ENCODE measurements at places on chromosomes 4 and X.

- no peak for DNase-seq
These were observed 146.7 kb upstream of the VEGFC start for GRCh38 chr4:176939445-176939844.

DNA sequence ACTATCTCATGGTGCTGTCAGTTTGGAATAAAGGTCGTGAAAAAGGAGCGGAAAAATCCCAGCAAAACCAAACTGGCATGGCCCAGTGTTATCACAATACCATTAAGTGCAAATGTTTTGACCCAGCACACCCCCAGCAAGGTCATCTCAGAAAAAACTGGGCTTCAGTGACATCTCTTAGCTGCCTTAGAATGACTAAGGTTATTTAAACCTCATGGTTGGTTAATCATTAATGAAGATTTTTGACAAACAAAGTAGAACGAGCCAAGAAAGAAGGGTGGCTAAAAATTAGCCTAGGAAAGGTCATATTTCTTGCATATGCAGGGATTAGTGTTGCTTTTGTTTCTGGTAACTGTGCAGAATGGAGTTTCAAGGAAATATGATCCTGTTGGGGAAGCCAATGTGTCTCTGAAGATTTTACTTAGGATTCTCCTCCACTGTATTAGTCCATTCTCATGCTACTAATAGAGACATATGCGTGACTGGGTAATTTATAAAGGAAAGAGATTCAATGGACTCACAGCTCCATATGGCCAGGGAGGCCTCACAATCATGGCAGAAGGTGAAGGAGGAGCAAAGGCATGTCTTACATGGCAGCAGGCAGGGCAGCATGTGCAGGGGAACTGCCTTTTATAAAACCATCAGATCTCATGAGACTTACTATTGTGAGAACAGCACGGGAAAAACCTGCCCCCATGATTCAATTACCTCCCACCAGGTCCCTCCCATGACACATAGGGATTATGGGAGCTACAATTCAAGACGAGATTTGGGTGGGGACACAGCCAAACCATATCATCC is 83.5 kb downstream of the CHRNA9 start:
- DNase-seq, result no peak

GRCh38 chr4:136283977-136284376 is 1248.3 kb downstream of the PCDH18 start:
- no peak for DNase-seq

- DNase-seq, result no peak
These were observed 138.9 kb downstream of the LARP7 start for GRCh38 chr4:112775801-112776200.

GRCh38 chrX:130497531-130497930 is 95.7 kb downstream of the RBMX2 start:
- no peak for DNase-seq

- no peak for DNase-seq
These were observed 1.0 kb downstream of the GAB3 start for GRCh38 chrX:154749856-154750255.

GRCh38 chr4:85474356-85474755 is 594 bp upstream of the ARHGAP24 start:
- DNase-seq, result no peak

DNA sequence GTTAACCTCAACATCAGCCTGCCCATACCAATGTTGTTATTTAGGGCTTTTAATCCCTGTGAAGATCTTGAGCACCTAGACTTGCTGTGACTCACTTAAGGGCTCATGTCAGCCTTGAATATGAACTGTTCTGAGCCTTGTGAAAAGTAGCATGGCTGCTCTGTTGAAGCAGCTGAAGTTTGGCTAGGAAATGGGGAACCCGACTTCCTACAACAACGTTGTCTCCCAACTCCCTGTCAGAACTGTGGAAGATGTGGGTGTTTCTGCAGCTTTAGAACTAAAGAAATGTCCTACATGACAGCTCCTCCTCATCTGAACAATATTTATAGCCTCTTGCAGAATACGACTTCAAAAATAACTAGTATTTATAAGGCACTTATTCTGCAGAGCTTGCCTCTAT is 27.5 kb downstream of the STOX2 start:
- DNase-seq, result no peak

DNA sequence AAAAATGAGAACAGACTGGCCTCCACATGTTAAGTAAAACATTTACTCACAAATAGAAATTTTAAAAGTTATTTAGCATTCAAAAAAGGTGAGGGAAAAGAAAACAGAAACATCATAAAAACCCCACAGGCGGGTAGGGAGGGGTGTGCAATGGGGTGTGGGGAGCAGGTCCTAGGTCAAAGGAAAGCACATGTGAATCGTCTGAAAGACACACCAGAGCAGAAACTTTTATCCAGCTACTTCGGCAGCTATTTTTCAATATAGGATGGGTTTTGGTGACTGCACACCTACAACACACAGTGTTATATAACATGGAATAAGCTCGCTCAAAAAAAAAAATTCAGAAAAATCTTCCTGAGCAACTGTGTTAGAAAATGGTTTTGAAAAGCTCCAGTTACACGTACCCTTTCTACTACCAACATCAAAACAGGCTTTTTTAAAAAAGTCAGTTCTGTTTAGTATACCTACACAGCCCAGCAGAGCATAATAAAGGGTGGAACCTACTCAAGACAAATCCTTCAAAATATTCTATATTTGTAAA is 1.6 kb downstream of the OTUD4 start:
- DNase-seq, result no peak

DNA sequence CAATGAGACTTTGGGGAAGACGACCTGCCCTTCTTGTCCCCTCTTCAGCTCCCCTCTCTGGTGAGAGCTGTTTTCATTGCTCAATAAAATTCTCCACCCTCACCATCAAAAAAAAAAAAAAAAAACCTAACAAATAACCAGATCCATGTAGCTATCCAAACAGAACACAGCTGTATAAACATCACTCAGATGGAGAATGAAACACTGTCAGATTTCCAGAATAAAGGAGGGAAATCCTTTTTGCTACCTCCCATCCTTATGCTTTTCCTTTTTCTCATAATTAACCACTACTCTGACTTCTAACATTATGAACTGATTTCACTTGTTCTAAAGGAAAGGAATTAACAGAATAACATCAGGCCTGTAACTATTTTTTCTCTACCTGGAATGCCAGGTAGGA is 155.6 kb downstream of the PPP4R3C start:
- DNase-seq, result no peak

DNA sequence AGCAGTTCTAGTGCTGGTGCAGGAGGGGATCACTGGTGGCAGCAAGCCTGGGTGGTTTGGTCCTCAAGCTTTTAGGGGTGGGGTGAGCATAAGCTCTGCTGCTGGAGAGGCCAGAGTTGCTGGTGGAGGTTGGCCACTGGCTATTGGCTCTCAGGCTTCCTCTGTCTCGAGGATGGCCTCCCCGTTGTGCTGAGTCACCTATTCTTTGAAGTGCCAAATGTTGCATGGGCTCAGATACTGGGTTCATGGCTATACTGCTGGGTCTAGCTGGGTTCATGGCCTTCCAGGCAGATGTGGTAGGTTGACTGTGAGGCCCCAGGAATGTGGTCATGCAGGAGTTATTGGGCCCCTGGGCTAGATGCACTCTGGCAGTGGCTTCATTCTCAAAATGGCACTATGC is 466.3 kb downstream of the NAF1 start:
- no peak for DNase-seq

DNA sequence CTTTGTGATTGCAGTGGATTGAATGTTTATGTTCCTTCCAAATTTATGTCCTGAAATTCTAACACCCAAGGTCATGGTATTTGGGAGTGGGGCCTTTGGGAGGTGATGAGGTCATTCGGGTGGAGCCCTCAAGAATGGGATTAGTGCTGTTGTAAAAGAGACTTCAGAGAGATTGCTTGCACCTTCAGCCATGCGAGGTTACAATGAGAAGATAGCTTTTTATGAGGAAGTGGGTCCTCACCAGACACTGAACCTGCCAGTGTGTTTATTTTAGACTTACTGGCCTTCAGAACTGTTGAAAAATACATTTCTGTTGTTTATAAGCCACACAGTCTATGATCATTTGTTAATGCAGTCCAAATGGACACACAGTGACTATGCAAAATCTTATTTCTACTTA is 161.0 kb upstream of the GPRIN3 start:
- DNase-seq, result no peak

DNA sequence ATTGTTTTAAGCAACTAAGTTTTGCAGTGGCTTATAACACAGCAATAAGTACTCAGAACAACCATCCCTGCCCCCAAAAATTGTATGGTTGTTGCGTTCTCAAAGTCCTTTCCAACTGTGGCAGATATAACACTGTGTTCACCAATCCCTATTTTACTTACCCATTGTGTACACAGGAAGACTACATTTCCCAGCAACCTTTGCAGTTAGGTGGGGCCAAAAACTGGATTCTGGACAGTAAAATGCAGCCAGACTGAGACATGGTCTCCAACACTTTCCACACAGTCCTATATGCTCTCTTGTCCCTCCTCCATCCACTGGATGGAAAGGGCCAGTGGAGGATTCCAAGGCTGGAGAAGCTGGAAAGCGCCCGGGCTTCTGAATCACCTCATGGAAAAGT is 523.6 kb downstream of the BCOR start:
- no peak for DNase-seq

GRCh38 chr4:80446664-80447063 is 111.1 kb downstream of the CFAP299 start:
- DNase-seq, result no peak

DNA sequence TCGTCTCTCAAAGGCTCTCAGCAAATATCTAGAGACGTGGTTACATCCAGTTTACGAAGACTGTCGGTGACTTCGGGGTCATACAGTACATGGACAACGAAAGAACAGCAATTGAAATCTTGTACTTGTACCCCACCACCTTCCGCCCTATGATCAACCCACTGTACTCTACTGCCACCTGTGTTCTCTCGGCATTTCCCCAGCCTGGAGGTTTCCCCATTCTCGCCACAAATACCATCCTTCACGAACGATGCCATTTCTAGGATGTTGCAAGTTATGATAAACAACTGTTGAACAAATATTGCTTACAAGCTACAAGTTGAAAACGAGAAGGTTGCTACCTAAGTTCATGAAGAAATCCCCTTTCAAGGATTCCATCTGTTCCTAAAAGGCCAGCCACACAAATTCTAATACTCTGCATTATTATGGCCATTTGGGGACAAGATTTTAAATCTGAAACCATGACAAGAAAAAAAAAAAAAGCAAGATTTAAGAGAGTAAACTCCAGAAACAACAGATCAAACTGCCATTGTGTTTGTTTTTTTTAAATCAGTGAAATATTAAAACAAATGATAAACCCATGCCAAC is 1.6 kb downstream of the APBB2 start:
- DNase-seq, result no peak

GRCh38 chr4:177938226-177938625 is 496.0 kb upstream of the AGA start:
- no peak for DNase-seq

GRCh38 chr4:173252024-173252935 is 81.9 kb downstream of the HMGB2 start:
- DNase-seq, result no peak

DNA sequence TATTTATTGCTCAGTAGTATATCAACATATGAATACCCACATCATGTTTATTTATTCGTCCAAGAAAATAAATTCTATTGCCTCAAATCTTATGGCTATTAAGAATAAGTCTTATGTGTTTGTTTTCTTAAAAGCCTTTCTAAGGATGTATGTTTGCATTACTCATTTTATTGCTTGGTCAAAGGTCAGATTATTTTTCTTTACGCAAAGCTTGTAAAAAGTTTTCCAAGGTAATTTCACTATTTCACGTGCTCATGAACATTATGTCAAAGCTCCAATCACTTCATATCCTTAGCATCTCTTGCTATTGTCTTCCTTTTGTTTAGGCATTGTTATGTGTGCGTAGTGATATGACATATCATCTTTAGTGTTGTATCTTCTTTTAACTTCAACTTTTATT is 258.5 kb upstream of the FSTL5 start:
- DNase-seq, result no peak

DNA sequence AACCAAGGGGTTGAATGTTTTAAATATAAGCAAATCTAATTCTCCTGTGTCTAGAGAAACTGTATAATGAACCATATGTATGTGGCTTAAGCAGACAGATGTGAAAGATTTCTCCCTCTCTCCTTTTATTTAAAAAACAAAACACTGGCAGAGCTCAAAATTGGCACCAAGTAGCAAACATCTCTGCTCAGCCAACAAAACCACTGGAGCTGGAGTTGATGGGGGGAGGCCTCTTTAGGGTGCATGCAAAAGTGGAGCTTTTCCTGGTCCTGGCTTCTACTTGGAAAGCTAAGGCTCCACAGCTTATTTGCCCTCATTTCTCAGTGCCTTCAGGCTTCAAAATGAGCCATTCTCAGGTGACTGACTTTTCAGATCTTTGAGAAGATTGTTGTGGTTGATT is 95.6 kb downstream of the REPS2 start:
- DNase-seq, result no peak

DNA sequence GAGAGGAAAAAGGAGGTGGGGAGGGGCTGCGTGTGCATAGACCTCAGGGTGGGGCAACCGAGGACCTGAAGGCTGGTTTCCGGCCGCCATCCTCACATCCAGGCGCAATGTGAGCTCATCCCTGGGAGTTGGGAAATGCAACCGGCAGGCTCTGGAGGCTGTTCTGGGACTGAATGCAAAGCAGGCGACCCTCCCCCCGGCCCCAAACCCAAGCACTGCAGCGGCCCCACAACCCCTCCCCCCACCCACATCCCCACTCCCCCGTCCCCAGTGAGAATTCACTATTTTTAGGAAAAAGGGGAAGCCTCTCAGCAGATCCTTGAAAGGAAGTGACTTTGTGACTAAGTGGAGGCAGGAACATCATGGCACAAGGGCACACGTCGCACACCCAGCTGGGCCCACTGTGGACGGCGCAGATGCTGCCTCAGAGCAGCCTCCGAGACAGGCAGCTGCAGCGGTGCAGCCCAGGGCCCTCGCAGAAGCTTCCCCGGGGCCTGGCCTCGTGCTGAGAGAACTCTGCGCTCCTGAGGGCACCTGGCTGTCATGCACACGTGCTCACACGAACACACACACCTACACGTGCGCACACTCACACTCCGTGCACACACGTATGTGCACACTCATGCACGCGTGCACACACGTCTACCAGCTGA is 1.3 kb upstream of the PDE6B start:
- DNase-seq, result no peak

- no peak for DNase-seq
These were observed 42.4 kb downstream of the FNIP2 start for GRCh38 chr4:158811216-158811540.

DNA sequence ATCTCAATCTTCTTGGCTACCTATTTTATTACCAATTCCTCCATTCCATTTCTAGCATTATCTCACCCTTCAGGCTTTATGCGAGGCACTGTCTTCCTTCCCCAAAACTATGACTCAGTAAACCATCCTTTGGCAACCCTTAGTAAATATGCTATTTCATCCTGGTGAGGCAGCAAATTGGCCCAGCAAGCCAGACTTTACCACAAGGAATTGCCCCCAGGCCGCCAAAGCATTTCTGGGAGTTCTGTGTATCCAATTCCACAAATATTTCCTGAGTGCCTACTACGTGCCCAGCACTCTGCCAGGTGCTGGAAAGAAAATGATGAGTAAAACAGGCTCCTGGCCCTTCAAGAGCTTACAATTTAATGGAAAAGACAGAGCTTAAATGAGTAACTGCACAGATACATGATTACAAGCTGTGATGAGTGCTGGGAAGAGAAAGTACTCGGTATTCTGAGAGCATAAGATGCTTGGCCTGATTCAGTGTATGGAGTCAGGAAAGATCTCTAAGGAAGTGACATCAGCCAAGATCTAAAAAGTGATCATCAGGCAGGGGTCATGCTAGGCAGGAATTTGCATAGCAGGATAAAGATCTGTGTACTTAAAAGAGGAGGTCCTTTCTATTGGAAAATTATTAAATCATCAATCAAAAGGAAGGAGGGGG is 193.8 kb downstream of the ADAMTS3 start:
- DNase-seq, result no peak

- no peak for DNase-seq
These were observed 664.5 kb downstream of the RAPGEF2 start for GRCh38 chr4:159767406-159767805.

Measured in stimulated activated CD8-positive, alpha-beta memory T cell treated with anti-CD3 and anti-CD28 coated beads, Interleukin-4, amount 100 ng/mL, for 1 hour (primary cell).